ENCODE measurements at places on chromosomes 6 and 20.

DNA sequence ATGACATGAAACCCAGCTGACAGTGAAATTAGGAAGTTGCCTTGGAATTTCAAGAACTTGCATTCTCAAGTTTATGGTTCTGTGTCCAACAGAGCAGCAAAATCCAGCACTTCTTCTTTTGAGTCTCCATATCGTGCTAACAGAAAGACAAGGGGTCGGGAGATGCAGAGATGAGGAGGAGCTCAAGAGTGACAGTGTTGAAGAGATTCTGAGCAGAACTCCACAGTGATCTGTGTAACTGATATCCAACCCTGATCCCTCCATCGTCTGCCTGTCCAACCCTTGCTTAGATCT is 21.2 kb upstream of the BTN1A1 start:
- no peak for DNase-seq

- DNase-seq: no peak
These were observed 583.3 kb downstream of the TENT5A start for GRCh38 chr6:81169166-81169565.

DNA sequence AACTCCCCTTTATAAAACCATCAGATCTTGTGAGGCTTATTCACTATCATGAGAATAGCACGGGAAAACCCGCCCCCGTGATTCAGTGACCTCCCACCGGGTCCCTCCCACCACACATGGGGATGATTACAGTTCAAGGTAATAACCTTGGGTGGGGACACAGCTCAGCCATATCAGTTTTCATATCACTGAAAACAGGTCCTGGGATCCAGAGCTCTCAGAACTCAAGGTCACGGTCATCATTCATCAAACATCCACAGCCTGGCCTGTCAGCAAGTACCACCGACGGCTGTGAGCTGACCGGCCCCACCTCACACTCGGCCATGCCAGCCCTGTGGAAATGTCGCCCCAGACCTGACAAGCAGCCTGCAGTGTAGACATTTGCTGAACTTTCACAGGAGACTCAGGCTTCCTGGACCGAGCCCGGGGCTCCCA is 14.1 kb upstream of the FRMD1 start:
- no peak for DNase-seq

DNA sequence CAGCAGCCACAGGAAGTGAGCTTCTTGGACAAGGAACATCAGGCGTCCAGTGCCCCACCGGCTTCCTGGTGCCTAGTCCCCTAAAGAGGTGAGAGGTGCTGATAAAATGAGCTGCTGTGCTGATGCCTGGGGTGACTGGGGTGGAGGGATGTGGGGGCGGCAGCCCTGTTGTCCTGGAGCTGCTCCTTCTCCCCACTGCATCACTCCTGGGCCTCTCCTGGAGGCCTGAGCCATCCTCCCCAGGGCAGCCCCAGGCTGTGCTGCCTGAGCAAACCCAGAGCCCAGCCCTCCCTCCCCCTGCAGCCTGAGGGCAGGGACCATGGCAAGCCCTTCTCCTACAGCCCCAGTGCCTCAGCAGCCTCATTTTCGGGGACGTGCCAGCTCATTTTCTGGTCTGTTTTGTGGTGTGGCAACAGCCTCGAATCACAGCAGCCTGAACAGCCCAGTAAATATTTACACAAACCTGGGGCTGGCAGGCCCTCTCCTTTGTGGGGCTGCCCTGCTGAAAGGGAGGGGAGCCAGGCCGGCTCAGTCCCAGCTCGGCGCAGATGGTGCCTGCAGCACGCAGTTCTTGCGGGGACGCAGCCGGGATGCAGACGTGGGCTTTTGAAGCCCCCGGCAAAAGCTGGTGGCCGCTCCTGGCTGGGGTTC is 259.9 kb downstream of the DLL1 start:
- no peak for DNase-seq

GRCh38 chr20:58893355-58894120 is 41.0 kb downstream of the GNAS start:
- no peak for DNase-seq

- no peak for DNase-seq
These were observed 377.1 kb downstream of the ESR1 start for GRCh38 chr6:152184573-152184916.

DNA sequence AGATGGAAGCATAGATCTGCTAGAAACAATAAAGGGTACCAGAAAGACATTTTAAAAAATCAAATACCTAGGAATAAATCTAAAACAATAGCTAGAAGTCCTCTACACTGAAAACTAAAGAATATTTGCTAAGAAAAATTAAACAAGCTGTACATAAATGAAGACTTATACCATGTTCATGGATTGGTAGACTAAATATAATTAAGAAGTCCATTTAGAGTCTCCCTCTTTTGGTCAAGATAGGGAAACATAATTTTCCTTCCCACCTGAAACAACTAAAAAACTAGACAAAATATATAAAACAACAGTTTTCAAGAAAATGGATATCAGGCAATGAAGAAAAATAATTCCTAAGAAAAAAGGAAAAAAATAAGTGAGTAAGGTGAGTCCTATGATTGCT is 120.0 kb upstream of the TAB2 start:
- DNase-seq: no peak

DNA sequence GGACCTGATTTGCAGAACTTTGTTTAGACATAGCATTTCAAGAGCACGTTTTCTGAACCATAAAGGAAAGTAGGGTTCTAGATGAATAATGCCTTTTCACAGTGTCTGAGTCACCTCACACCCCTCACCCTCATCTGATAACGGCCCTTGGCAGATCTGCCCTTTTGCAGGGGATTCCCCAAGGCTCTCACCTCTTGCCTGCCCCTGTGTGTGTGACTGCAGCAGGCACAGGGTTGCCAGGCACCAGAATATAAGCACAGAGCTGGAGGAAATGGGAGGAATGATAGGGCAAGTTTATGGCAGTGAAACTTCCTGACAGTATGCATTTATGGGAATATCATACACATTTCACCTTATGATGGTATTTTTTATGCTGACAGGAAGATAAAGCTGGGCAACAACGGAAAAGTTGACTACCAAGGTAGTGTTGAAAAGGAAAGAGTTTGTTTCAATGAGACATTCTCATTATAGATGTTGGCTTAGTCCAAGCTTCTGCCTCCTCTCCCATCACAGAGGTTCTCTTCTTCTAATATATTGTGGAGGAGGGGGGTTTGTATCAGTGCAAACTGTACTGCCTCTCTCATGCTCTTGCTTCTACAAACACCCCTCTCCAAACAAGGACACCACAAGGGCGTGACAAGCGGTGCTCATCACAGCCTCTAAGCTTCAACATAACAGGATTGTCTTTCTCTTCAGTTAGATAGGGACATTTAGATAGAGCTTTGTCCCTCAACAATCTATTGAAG is 101.5 kb upstream of the BACH2 start:
- DNase-seq: no peak

- no peak for DNase-seq
These were observed 116.6 kb downstream of the JARID2 start for GRCh38 chr6:15362274-15363160.

GRCh38 chr6:45200510-45200909 is 127.6 kb upstream of the RUNX2 start:
- DNase-seq: no peak

- no peak for DNase-seq
These were observed 9.2 kb downstream of the ZHX3 start for GRCh38 chr20:41308290-41308711.

DNA sequence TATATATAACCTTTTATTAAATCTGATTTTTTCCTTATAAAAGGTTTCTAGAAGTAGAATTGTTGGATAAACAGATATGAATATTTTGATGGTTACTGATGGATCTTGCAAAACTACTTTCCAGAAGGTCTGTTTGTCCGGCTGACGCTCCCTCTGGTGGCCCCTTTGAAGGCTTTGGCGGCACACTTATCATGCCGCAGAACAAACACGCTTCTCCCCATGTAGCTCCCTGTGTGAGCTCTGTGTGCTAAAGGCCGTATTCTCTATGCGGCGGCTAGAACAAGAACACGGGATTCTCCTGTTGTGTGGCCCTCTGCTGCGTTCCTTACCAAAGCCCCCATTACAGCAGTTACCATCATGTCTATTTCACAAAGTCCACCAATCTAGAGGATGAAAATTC is 30.0 kb downstream of the PPP1R3G start:
- DNase-seq: no peak

- no peak for DNase-seq
These were observed 176.5 kb downstream of the PHACTR1 start for GRCh38 chr6:12893036-12893435.

GRCh38 chr20:20731000-20731944 is 18.8 kb upstream of the RALGAPA2 start:
- DNase-seq: no peak

DNA sequence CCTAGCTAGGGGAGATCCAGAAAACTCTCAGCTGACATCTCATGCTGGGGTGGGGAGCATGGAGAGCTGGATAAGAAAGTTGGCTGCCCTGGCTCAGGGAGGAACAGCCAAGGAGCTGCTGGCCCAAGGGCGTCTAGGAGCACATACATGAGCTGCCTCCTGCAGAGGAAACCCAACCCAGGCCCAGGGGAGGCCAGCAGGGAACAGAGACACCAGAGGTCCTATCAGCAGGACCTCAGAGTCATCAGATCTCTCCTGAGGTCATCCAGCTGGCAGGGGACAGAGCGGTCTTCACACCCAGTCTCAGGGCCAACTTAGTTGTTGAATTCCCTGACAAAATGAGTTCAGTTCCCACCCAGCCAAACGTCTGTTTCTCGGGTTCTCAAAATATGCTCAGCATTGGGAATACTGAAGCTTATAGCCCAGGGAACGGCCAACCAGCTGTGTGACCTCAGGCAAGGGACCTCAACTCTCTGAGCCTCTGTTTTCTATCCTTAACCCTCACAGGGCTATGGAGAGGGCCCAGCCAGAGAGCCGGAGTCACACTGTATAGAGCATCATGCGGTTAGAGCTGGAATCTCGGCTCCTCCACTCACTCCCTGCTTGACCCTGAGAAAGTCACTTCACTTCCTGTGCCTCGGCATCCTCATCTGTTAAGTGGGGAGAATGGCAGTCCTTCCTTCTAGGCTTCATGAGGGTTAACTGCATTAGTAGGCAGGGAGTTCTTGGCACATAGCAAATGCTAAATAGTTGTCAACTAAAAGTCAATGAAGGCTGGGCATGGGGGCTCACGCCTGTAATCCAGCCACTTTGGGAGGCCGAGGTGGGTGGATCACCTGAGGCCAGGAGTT is 13.8 kb downstream of the ADA start:
- no peak for DNase-seq
